ENCODE measurements at places on chromosomes 7 and 10.

DNA sequence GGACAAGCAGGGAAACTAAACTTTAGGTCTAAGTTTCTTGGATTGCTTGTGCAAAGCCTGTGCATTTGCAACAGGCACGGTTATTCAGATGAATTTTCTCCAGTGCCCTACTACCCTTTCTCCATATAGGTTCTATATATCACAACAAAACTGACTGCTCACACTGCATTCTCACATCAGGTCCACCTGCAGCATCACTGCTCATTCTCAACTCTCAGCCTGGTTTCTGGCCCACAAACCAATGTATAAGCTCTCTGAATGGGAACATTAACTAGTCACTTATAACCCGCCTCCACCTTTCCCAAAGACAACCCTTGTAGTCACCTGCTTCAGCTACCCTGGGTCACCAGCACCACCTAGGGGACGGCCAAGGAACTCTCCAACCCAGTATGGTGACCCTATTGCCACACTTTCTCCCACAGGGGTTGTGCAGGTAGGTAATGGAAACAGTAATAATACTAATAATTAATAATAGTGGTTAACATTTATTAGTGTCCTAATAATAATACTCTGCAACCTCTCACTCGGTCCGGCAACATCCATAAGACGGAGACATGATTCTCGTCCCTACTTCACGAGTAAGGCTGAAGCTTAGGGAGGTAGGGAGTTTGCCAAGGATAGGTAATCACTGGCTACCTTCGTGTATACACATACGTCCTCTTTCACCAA is 97.3 kb downstream of the CLEC2L start:
- peak; percentile 76 for DNase-seq

DNA sequence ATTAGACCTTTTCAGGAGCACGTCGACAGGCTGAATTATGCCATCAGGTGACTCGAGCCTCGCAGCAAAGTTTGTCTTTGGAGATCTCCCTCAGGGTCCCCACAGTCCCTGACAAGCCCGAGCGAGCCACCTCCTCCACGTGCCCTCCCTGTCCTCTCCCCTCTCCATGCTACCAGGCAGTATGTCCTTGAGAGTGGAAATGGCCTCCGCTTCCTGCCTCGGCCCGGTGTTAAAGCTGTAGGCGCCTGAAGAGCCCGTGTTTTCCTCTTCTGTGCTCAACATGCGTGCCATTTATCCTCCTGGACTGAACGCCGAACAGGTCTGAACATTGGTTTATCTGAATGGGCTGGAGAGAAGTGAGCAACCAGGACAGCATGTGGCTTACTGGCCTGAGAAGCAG is 82.6 kb downstream of the GPR26 start:
- no peak for DNase-seq

GRCh38 chr7:98291717-98292116 is 10.2 kb downstream of the BRI3 start:
- no peak for DNase-seq

DNA sequence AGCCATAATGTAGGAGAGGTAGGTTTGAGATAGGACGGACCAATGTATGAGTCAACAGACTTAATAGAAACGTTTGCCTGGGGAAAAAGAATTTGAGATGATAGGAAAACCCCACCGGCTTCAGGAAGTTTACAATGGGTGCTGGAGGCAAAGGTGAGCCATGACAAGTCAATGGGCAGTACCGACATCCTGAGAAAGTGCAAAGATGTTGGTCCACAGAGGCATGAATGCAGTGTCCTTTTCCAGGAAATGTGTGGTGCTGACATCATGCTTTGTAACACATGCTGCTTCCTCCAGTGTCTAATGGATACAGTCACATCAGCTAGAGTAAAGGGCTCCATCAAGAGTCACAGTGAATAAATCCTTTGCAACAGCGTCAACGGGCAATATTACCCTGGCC is 533.6 kb downstream of the INHBA start:
- no peak for DNase-seq

GRCh38 chr10:113933894-113934532 is 79.6 kb downstream of the NHLRC2 start:
- no peak for DNase-seq

GRCh38 chr10:132829403-132829802 is 43.5 kb upstream of the NKX6-2 start:
- DNase-seq: no peak

GRCh38 chr7:4631380-4632179 is 50.5 kb upstream of the FOXK1 start:
- DNase-seq: no peak

DNA sequence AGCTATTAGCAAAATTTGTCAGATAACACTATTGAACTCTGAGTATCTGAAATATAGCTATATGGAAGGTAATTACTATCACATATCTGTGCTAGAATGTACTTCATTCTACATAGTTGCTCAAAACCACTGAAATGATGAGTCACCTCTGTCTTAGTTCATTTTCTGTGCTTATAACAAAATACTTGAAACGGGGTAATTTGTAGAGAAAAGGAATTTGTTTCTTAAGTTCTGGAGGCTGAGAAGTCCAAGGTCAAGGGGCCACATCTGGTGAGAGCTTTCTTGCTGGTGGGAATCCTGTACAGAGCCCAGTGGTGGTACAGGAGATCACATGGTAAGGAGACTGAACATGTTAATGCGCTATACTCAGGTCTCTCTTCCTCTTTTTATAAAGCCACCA is 41.9 kb upstream of the TNKS2 start:
- DNase-seq: no peak

DNA sequence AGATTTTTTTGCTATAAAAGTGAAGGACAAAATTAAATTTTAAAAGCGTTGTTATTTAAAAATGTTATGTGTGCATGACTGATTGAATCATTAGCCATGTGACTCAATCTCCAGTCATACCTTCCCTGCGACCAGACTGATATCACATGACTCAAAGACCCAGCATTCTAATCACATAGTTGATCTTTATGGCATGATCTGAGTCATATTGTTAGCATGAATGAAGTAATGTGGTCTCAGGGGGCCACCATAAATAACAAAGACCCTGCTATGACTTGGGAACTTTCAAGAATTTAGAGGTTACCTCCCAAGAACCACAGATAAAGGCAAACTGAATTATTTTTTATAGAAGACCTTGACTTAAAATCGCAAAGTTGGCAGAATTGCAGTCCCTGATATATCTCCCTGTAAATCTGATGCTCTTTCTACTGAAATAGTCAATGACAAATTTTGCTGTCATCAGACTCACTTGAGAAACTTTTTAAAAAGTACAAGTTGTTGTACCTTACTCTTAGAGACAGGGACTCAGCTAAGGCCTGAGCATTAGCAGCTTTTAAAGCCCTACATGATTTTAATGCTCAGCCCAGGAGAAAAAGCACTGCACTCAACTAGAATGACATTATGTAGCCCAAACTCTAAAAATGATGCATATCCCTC is 717.3 kb downstream of the XPNPEP1 start:
- DNase-seq: no peak

- no peak for DNase-seq
Observed at GRCh38 chr7:139532636-139533155, 9.2 kb downstream of the CLEC2L start.

DNA sequence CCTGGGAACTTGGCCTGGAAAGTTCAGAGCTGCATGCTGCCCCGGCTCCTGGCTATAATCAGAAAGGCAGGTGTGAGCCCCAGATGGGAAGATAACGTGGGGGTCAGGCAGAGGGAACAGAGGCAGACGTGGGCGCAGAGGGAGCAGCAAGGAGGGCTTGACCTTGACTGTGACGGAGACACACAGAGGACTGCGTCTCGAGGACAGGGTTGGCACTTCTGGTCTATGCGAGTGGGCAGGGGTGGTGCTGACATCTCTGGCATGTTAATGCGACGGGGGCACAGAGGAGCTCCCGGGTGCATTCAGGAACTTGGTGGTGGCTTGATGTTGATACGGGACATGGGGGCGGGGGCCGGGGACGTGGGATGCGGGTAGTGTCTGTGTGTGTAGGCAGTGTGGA is 232.1 kb upstream of the GRB10 start:
- DNase-seq: no peak

- no peak for DNase-seq
Observed at GRCh38 chr10:98901441-98902110, 334.1 kb downstream of the HPSE2 start.

- DNase-seq: no peak
Observed at GRCh38 chr7:144027070-144027469, 21.7 kb upstream of the OR2A5 start.

GRCh38 chr7:32879460-32879859 is 12.1 kb downstream of the KBTBD2 start:
- DNase-seq: no peak

DNA sequence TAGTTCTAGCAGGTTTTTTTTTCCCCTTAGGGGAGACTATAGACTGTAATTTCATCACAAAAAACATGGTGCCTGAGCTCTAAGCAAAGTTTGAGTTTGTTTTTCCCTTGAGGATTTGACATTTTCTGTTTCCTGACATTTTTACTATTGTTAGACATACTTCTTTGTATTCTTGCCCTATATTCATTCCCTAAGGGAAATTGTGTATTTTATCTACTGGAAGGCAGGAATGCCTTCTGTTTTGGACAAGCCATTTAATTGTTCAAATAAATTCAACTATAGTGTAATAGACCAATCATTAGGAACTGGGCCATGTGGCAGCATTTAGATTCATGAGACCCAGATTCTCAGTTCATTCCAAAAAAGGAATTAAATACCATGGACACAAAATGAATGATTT is 335.0 kb downstream of the EXOC4 start:
- DNase-seq: no peak

DNA sequence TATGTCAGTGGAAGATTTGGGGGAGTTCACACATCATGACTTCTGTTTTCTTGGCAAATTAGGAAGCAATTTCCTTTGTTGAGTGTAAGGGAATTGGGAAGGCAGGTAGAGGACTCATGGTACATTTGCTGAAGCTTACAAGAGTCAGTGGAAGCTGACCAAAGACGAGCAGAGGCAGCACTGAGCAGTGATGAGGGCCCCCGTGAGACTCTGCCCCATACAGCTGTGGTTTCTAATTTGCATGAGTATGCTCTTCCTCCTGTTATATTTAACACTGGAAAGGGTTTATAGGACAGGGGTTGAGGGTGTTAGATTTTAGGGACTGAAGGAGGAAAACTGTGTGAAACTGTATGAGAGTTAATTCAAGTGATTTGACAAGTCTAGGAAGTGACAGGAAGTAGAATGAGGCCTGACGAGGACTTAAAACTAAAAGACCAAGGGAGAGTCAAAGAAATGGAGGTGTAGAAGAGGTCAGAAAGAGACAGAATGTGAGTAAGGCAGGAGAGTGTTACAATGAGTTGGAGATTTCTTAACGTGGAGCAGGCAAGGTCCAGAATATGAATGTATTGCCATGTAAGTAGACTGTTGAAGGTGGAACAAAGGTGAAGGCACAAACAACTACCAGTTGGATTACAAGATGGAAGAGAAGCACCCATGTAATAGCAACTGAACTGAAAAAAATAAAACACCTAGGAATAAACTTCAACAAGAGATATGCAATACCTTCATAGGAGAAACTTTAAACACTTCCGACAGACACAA is 23.5 kb upstream of the MRPS17 start:
- DNase-seq: no peak

GRCh38 chr10:22824520-22824919 is 103.3 kb upstream of the ARMC3 start:
- no peak for DNase-seq

- no peak for DNase-seq
Observed at GRCh38 chr7:130927062-130927461, 193.1 kb upstream of the KLF14 start.

- no peak for DNase-seq
Observed at GRCh38 chr7:7537711-7538110, 2.0 kb upstream of the COL28A1 start.

DNA sequence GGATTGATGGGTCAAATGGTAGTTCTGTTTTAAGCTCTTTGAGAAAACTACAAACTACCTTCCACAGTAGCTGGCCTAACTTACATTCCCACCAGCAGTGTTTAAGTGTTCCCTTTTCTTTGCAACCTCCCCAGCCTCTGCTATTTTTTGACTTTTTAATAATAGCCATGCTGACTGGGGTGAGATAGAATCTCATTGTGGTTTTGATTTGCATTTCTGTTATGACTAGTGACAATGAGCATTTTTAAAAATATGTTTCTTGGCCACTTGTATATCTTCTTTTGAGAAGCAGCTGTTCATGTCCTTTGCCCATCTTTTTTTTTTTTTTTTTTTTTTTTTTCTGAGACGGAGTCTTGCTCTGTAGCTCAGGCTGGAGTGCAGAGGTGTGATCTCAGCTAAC is 155.2 kb upstream of the BMPER start:
- no peak for DNase-seq

- no peak for DNase-seq
Observed at GRCh38 chr7:70215491-70215890, 617.2 kb downstream of the AUTS2 start.

- DNase-seq: no peak
Observed at GRCh38 chr10:117537904-117538524, 4.5 kb upstream of the EMX2 start.

- DNase-seq: no peak
Observed at GRCh38 chr7:30390736-30391636, 87.6 kb downstream of the NOD1 start.

GRCh38 chr10:27500886-27501285 is 3.2 kb upstream of the RAB18 start:
- DNase-seq: no peak

DNA sequence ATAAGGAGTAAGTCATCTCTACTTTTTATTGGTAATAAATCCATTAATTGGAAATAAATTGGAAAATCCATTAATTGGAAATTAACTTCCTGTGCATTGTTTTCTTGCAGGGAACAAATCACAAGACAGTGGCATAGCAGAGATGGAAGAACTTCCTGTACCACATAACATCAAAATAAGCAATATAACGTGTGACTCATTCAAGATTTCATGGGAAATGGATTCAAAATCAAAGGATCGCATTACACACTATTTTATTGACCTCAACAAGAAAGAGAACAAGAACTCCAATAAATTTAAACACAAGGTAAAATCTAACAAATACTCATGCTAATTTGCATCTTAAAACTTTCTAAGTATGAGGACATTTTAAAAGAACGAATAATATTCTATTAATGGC is 57.8 kb downstream of the PHYHIPL start:
- no peak for DNase-seq

DNA sequence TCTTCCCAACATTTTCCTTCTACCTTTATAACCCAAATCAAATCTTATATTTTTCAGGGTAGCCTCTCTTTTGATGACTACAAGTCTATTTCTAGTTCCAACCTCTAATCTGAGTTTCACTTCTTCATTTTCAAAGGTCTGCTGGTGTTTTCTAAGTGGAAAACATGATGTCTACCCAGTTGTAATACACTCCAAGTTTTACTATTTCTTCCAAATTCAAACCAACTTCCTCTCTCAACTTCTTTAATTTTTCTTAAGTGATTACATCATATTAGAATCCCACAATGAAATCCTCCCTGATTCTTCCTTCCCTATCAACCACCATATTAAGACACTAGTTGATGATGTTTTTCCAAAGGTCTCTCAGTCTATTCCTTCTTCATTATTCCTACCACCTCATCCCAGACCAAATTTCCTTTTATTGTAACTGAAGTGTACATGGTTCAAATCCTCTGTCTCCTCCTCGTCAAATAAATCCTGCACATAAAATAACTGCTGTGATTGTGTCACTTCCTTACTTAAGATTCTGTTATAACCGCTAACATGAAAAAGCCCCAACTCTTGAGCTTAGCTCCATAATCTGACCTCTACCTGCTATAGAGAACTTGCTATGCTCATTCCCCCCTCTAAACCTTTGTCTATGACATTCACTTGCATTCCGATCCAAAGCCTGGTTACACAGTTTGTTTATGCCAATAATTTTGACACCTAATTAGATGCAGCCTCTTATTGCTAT is 12.7 kb downstream of the TAS2R38 start:
- no peak for DNase-seq

GRCh38 chr7:138070908-138071307 is 5.4 kb upstream of the AKR1D1 start:
- no peak for DNase-seq

- DNase-seq: no peak
Observed at GRCh38 chr10:58734116-58734515, 221.4 kb downstream of the BICC1 start.

All from activated CD4-positive, alpha-beta T cell treated with anti-CD3 and anti-CD28 coated beads, Interleukin-2, amount 50 U/mL, for 48 hours (primary cell).